ENCODE measurements at places on chromosomes 13 and 19.

DNA sequence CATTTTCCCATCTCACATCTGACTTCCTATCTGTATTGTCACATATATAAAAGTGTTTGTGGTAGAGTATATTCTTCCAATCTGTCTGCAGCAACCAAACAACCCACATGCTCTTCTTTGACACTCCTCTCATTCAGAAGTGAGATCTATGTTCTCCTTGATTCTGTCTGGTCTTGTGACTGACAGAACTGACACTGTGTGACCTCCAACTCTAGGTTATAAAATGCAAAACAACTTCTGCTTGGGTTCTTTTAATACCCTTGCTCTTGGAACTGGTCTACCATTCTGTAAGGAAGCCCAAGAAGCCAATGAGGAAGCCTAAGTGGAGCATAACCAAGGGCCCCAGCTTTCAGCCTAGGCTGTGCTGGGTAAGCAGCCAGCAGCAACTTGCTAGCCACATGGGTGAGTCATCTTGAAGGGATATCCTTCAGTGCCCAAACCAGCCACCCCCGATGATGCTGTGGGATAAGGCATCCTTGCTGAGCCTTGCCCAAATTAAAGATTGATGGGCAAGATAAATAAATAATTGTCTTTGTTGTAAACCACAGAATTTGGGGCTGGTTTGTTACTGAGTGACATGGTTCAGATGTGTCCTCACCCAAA is 18.4 kb upstream of the ITM2B start:
- no peak for DNase-seq

GRCh38 chr13:64936879-64937278 is 2293.3 kb downstream of the PCDH9 start:
- DNase-seq: no peak

- DNase-seq: no peak
Measured at GRCh38 chr19:16144216-16144581, 714 bp downstream of the HSH2D start.

GRCh38 chr13:43157796-43158195 is 134.4 kb downstream of the DNAJC15 start:
- DNase-seq: no peak

- DNase-seq: no peak
Measured at GRCh38 chr13:97165502-97166425, 56.4 kb upstream of the MBNL2 start.

DNA sequence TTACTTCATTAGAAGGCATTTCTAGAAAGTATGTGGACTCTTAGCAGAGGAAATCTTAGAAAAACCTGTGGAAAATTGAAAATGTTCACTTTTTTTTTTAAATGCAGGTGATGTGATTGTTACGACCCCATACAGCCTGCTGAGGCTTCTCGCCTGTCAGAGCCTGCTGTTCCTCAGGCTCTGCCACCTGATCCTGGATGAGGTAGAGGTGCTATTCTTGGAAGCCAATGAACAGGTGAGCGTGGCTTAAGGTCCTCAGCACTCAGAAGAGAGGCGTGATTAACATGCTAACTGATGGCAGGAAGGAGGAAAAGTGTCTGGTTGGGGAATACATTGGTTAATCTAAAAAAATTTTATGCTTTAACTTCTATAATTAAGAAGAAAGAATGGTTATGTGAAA is 71.4 kb downstream of the SLC7A9 start:
- no peak for DNase-seq

DNA sequence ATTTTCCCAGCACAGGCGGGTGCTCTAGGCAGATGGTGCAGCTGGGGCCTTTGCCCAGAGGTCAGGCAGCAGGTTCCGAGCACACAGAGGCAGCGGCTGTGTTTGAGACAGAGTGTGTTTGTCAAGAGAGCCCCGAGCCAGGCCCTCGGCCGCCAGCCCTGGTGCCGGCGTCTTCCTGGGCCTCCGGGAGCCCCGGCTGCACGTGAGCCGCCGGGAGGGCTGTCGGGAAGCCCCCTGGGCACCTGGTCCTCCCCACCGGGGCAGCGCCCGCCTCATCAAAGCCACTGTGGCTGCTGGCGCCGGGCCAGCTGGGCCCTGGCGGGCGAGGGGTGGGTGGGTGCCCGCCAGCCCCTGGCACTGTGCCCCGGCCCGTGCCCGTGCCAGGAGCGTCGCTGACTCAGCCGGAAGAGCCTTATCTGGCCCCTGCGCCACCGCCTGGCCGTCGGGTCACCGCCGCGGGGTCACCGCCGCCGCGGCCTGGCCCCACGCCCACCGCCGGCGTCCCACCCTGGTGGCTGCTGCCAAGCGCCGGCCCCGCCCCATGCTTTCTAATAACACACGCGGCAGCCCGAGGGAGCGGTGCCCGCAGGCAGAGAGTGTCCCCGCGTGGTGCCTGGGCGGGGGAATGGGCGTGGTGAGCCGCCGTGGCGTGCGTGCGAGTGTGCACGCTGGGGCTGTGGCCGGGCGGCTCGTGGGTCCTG is 14.9 kb downstream of the ARID3A start:
- no peak for DNase-seq

DNA sequence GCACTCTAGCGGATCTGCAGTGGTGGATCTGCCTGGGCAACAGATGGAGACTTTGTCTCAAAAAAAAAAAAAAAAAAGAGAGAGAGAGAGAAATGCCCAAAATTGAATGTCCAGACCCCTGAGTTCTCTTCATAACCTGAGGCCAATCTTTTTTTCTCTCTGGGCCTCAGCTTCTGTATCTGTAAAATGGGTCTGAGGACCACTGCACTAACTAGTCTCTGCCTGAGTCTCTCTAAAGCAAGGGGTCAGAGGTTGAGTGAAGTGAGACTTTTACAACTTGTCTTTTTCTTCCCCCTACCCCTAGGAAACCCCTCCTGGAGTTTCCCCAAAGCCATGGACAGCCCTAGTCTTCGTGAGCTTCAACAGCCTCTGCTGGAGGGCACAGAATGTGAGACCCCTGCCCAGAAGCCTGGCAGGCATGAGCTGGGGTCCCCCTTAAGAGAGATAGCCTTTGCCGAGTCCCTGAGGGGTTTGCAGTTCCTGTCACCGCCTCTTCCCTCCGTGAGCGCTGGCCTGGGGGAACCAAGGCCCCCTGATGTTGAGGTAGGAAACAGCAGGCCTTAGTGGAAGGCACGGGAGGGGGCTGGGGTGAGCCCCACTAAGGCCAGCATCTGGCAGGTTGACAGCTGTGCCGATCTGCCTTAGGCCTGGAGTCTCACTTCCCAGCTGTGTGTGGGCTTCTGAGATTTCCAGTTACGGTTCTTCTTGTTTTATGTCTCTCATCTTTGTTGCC is 1.8 kb downstream of the TMEM91 start:
- DNase-seq: no peak

DNA sequence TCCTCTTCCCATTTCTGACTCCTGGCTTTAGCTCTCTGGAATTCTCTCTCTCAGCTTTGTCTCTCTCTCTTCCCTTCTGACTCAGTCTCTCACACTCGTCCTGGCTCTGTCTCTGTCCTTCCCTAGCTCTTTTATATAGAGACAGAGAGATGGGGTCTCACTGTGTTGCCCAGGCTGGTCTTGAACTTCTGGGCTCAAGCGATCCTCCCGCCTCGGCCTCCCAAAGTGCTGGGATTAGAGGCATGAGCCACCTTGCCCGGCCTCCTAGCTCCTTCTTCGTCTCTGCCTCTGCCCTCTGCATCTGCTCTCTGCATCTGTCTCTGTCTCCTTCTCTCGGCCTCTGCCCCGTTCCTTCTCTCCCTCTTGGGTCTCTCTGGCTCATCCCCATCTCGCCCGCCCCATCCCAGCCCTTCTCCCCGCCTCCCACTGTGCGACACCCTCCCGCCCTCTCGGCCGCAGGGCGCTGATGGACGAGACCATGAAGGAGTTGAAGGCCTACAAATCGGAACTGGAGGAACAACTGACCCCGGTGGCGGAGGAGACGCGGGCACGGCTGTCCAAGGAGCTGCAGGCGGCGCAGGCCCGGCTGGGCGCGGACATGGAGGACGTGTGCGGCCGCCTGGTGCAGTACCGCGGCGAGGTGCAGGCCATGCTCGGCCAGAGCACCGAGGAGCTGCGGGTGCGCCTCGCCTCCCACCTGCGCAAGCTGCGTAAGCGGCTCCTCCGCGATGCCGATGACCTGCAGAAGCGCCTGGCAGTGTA is 2.7 kb downstream of the APOE start:
- no peak for DNase-seq

DNA sequence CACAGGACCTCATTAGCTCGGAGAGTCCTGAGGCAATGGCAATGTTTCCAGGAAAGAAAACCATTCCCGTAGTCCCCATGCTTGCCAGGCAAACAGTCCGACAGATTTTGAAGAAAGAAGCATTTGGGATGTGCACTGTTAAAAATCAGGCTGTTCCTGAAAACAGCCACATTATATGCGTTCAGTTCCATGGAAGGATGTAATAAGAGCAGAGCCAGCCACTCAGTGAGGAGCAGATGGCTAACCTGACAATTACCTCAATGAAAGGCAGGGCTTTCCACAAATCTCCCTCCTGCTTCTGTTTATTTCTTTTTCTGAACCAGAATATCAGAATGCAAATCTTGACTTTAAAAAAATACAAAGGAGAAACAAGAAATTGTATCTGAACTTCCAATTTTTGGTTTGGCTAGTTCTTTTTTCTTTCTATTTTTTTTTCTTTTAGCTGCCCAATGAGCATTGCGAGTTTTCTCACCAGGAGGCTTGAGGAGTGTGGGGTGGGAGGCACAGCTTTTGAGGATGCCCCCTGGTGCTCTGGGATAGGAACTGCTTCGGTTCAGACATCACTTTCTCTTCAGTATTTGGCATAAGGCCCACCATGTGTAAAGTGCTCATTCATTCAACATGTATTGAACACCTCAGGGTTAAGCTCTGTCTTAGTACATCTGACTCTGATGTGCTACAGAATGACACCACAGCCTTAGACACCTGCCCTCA is 124.2 kb downstream of the TBC1D4 start:
- DNase-seq: no peak

DNA sequence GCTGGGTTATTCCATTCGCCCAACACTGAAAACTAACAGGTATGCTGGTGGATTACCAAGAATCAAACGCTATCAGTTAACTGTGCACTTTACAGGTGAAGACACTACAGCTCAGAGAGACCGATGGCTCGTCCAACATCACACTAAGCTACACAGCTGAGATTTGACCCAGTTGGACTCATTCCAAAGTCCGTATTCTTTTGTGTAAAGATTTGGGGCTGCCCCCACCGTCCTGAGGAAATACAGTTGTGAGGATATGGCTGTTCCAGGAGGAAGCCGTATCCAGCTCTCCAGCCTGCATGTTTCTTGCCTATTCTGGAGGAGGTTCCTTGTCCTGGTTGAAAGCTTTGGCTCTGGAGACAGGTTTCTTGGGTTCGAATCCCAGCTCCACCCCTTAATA is 4.2 kb downstream of the ZSCAN5A start:
- no peak for DNase-seq

GRCh38 chr19:48373567-48373966 is 9.4 kb downstream of the SYNGR4 start:
- DNase-seq: no peak

- no peak for DNase-seq
Measured at GRCh38 chr19:13693889-13694288, 70.4 kb upstream of the MRI1 start.

- no peak for DNase-seq
Measured at GRCh38 chr19:29495901-29496441, 29.8 kb upstream of the VSTM2B start.

GRCh38 chr13:44273216-44273615 is 100.4 kb upstream of the SERP2 start:
- no peak for DNase-seq

GRCh38 chr13:19067767-19068166 is 113.9 kb downstream of the TUBA3C start:
- no peak for DNase-seq

DNA sequence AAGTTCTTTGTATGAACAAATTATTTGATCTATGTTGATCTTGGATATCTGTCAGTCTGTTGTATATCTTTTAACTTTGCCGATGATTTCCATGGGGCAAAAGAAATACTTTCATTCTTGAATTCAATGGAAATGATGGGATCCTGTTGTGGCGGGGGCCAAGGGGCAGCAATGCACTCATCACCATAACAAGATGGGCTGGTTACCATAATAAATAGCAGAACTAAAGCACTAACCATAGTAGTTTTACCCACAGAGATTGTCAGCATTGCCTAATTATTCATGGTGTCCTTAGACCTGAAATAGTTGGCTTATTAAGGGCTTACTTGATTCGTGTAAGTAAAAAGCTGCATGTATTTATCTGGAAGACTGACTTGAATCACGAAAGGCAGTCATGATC is 309.6 kb downstream of the RFC3 start:
- no peak for DNase-seq

GRCh38 chr19:53183146-53183764 is 9.9 kb downstream of the ZNF665 start:
- no peak for DNase-seq

DNA sequence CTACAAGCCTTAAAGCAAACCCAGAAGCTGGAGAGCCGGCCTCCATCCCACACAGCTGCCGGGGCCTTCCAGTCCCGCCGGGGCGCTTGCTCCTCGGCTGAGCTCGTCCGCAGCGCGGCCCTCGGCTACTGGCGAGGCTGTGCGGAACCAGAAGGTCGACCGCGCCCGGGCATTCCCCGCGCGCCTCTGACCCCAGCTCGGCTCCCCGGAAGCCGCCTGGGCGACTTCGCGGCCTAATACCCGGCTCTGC is 863 bp downstream of the ANKRD10 start:
- no peak for DNase-seq

- no peak for DNase-seq
Measured at GRCh38 chr13:47277774-47278173, 380.9 kb upstream of the HTR2A start.

DNA sequence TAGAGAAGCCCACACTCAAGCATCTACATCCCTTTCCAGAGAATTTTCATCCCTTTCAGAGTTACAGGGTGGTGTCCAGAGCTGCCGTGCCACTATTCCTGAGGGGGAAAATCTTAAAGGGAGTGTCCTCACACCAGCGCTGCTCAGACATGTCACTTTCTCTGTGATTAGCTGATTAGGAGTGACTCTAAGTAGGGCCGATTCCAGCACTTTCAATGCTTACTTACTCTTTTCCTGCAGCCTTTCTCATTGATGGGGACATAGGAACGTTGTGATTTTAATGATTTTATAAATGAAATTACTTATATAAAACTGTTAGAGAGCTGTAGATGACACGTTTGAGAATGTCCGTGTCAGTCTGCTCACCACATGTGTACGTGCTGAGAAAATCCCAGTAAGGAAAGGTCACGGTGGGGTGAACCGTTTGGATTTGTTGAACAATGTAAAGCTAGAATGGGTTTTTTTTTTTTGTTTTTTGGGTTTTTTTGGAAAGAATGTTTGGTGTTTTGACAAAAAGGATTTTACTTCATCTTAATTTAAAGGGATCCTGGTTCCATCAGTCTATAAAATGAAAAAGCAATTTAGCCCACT is 56.6 kb upstream of the SPATA13 start:
- DNase-seq: no peak

DNA sequence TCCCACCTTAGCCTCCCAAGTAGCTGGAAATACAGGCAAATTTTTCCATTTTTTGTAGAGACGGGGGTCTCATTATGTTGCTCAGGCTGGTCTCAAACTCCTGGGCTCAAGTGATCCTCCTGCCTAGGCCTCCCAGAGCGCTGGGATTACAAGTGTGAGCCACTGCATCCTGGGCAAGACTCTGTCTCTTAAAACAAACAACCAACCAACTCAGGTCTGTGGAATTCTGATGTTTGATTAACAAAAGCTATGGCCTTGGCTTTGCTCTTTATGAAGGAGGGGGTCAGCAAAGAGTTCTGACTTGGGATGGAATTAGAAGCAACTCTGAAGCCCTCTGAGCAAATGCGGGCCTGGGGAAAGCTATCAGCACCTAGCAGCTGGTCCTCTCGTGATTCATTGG is 117.7 kb downstream of the IER2 start:
- no peak for DNase-seq

- no peak for DNase-seq
Measured at GRCh38 chr13:27927444-27928352, 7.9 kb downstream of the PDX1 start.
